Globus pallidus (tissue), 1 donor: ENCODE measurements at places on chromosomes 4 and X.

DNA sequence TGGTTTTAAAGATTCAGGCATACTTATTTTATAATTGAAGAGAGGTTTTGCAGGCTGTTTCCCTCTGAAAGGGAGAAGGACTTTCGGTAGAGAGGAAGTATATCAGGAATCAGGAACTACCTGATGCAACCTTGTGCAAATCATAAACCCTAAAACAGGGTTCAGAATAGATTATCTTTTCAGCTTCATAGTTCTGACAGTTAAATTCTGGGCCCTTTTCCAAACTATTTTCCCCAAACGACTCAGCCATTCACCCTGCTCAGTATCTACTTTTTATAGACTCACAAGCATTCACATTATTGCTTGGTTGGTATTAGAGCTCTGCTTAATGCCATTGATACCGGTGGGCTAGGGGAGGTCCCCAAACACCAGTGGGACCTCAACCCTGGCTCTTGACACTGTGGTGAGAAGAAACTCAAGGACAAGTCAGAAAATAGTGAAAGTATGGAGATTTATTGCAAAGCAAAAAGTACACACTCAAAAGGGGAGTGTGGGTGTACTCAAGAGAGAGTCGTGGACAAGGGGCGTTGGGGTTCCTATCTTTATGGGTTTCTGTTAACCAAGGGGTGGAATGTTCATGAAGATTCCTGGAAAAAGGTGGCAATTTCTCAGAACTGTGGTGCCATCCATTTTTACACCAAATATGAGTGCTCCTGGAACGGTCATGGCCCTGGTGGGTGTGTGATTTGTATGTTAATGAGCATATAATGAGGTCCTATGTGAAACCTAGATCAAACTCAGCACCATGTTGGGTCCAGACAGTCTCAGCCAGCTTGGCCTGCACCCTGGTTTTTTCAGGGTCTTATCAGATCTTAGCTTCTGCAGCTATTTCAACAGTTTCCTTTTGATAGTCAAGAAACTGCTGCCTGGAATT, 238.3 kb downstream of the DCLK2 start:
- DNase-seq: no peak

GRCh38 chrX:3940000-3940610, 226.7 kb upstream of the PRKX start:
- no peak for DNase-seq

DNA sequence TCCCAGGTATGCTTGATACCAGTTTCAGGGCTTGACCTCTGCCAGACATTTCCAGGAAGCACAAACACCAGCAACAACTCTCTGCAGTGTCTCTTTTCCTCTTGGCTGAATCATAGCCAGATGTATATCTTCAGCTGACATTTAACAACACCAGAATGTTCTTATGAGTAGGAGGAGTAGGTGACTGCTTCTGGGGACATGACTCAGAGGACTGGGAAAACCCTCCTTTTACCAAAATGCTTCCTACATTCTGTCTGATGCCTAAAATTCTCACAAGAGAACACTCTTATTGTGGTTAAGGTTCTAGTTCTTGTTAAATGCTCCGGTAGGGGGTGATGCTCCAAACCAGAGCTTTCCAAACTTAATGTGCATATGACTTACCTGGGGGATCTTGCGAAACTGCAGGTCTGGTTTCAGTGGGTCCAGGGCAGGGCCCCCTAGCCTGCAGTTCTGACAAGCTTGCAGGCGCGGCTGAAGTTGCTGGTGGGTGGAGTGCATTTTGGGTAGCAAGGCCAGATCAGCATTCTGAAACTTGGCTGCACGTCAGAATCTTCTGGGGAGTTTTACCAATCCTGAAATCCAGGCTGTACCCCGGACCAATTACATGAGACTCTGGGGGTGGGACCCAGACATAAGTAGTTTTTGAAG, 329.3 kb upstream of the RPS6KA3 start:
- no peak for DNase-seq

DNA sequence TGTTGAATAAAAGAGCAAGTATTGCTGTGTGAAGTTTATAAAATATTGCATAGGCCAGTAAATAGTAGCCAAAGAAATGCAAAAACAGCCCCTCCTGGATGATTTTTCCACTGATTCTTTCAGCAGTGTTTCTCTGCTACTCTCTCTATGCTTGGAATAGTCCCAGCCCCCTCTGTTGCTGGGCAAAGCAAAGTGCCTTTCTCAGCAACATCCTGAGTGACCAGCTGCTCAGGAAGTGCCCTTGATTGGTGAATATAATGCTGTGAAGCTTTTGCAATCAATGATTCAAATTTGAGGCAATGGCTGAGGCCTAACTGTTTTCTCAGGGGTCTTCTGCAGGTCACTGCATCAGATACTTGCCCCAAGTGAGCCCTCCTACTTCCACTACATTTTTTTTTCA, 656.7 kb downstream of the ZNF674 start:
- no peak for DNase-seq

DNA sequence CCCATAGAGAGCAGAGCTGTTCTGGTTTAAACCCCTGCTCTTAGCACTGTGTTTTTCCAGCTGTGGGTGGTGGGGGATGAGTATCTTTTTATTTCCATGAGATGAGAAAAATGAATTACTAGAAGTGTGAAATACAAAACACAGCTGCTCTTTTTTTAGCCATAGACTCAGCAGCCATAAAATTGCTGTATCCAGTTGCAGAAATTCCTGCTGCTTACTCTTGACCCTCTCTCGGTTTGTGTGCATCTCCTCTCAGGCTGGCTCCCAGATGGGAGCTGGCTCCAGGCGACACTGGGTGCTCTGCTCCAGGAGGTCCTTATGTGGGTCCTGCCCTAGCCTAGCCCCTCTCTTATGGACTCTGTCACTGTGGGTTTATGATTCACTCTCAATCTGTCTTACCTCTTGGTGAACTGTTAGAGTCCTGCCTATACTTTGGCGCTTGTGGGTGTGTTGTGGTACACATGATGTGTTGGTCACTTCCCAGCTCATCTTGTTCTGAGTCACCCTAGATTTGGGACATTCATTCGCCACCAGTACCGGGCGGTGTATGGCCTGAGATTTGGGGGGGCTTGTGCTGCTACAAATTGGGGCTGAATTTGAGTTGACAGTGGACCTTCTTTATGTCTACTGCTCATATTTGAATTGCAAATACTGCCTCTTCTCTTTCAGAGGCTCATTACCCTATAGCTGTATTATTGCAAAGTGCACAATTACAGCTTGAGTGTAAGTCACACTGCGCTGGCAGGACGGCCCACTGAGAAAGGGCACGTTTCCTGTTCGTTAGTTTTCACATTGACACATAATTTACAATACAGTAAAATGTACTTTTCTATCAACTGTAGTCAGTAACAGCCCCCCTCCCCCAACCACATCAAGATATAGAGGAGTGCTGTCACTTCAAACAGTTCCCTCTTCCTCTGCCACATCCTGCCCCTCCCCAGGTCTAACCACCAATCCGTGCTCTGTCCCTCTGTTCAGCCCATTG, 46.9 kb upstream of the MSANTD1 start:
- no peak for DNase-seq

DNA sequence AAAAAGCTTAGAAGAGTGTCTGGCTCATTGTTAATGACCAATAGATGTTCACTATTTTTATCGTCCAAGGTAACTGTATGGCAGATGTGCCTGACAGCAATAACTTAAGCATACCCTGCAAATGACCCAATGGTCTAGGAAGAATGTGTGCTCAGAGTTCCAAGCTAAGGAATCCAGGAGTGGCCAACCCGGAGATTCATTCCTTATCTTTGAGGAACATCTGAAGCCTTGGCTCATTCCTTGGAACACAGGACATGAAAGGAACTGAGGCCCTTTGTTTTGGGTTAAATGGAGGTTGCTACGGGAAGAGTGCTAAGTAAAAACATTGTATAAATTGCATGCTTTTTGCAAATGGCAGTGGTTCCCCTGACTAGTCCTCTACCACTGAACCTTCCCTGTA, 38.9 kb upstream of the EFNB1 start:
- DNase-seq: no peak

DNA sequence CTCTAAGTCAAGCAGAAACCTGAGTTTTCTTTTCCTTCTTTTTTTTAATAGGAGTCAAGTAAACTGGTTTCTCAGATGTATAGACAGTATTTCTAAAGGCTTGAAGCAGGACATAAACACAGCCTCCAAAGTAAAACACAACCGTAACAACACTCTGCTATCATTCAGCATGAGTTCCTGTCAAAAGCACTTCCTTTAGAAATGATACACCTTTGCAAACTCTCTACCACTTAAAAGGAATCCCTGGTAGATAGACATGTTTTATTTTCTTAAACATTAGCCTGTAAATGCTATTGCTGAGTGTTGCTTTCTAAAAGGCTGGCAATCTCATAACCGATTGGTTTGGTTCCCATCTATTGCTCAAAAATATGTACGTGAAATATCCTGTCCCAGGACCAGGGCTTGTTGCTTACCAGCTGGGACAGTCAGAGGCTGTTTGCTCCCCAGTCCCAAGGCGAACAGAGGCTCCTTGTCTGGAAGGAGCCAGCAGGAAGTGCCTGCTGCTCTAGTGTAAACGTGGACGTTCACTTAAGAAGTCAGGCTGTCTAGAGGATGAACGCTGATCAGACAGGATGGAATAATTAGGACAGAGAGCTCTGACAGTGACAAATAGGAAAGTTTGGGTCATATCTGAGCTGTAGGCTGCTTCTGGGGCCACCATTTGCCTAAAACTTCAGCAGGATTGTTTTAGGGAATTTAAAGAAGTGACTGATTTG, 173.9 kb upstream of the KLF3 start:
- peak; percentile 56 for DNase-seq

GRCh38 chrX:130523460-130524394, 121.9 kb downstream of the RBMX2 start:
- DNase-seq: peak; percentile 66

DNA sequence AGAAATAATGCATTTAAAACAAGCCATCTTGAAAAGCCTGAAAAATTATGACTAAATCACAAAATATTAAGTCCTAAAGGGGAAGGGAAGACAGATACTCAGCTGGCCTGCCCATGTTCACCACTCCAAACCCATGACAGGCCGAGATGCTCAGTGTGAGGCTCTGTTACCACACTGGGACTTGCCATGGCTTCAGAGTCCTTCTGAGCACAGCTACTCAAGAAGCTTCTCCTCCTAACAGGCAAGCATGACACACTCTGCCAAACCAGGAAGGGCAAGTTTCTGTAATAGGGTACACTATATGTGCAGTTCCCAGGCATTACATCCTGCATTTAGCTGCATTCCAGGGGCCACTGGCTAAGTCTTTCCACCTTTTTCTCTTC, 34.0 kb upstream of the CYBB start:
- DNase-seq: no peak

- no peak for DNase-seq
Observed at GRCh38 chrX:18010253-18010652, 149.2 kb upstream of the RAI2 start.

DNA sequence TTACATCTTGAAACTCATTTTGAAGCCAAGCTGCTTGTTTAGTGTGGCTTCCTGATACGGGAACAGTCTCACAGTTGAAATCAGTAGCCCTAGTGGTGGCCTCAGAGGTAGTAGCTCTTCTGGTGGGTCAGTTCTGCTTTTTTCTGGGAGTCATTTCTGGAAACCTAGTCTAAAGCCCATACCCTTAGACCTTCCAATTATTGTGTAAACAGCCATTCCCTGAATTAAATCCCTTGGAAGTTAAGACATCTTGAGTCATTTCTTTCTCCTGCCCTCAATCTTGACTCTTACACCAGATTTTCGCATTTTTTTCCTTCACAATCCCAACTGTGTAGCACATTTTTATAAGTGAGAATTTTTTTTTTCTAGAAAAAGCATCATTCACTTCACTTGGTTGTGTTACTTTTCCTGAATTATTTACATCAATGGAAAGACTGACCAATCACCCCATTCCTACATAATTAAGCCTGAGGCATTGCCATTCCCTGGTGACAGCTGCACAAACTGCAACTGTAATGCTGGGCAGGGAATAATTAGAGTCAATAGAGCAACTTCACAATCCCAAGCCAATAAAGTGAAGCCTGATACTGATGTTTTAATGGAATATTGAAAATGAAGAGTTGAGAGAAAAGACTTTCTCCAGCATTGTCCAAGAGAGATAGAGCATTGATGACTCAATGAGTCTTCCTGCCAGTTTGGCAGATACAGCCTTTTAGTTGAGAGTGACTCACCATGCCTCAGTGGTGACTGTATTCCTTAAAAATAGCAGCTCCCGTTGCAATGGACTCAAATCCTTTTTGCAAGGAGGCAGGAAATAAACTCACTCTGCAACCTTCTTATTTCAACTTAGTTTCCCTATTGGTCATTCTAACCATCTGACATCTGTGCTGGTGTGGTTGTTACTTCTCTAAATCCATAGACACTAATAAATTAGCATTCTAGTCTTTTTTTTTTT, 13.0 kb upstream of the SEPSECS start:
- no peak for DNase-seq

DNA sequence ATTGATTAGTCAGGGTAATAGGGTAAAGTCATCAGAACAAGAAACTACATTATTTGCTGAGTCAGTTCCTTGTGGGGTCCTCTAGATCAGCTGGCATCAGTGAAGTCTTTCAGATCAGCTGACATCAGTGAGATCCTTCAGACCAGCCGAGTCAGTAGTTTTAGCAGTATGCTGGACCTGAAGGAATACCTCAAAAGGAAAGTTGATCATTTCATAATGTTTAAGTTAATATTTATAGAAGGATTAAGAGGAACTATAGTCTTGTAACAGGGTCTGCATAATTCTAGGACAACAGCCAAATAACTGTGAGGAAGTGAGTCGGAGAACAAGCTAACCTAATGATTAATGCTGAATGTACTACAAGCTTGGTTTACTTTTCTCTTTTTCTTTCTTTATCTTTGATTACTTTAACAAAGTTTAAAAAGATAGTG, 958 bp upstream of the UGT2B7 start:
- DNase-seq: no peak

DNA sequence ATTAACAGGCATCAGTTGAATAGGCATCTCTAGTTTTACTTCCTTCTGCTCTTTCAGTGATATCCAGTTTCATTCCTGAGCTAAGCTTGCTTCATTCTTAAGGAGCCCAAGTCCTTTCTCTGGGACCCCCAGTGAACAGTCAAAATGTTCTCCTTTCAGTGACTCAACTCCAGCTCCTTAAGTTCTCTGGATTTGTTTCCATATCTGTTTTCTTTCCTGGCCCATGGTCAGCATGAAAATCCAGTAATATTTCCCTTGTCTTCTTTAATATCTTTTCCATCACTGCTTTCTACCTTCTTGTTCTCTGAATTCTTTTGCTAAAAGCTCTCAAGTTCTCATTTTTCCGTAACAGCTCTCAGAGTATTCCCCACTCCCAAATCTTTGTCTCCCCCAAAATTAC, 25.5 kb downstream of the ADGRL3 start:
- DNase-seq: no peak

DNA sequence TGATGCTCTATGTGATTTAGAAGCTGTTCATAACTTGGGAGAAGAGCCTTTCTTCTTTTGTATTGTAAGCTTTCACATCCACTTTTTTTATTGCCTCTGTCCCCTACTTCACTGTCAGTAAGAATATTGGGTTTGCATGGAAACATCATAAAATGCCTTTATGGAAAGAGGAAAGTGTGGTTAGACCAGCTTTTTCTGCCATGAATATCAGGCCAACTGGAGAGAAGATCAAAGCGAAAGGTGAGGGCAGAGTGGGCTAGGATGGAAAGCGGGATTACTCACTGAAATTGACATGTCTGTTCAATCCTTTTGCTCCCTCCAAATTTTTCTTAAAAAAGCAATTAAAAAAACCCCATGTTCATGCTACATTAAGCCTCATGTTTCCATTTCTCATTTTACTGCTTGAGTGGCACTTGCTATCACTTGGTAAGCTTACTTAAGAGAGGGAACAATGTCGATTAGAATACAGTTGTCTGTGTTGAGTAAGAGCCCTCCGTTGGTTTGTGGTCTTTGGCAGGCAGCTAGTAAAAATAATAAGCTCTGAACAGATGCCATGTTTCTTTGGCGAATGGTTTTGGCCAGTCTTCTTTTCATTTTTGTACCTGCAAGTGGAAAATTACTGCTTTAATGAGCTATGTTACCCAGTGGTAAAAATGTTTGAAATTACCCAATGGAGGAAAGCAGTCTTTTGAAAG, 35.9 kb downstream of the SUPT20HL1 start:
- DNase-seq: no peak
